ENCODE measurements at places on chromosomes 3 and 15. TPM values are rescaled to one million over a fixed set of nuclear protein-coding genes. Genes with fewer than 3 reads are reported as not detected.
A peak's percentile ranks its signal among the peaks of the same experiment; 100 is the strongest.

Gene GOLGA6D
- polyA plus RNA-seq = not detected

Gene ACP3
- polyA plus RNA-seq = 1.1 TPM

Gene SRP14
- polyA plus RNA-seq = 796 TPM

Gene ABCF3
- 58.6 TPM for polyA plus RNA-seq

Gene WNT7A
- not detected for polyA plus RNA-seq

DNA sequence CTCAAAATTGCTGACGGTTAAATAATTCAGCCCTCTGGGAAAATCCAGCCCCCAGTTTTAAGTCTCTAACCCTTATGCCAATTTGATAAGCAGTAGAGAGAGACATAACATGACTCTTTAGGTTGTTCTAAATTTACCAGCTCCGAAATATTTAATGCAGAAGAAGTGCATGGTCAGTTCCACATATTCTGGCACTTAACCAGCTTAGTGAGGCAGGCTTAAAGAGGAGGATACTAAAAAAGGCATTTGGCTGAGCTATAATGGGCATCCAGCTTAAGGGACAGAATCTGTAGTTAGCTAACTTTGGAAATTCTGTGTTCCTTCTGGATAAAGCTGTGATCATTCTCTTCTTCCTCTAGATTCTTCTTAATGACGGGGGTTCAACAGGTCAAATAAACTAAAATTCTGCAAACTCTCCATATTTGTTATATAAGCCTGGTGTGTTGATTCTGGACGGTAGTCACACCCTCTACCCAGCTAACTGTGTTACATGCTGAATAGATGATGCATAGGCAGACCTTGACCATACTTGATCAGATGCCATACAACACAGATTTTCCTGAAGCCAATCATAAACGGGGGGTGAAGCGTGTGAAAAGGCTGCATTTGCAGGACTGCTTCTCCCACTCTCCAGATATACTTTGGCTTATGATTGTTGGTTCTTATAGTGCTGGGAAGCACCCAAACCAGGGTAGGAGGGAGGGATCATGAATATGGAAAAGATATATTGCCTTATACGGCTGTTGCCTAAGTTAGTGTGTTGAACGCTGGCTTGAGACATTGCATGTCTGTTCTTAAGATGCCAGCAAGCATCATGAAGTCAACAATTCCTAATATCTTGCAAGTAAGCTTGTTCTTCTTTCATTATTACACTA lies 118.4 kb downstream of the FGF12 start:
- no peaks in the 10 kb centered on the region for H3K4me1 ChIP-seq
- no peak for DNase-seq
- no peaks in the 10 kb centered on the region for H3K27me3 ChIP-seq
- H3K4me3 ChIP-seq = no peak overlapping the region

GRCh38 chr3:79170021-79170420 lies 597.8 kb downstream of the ROBO1 start:
- no peak for DNase-seq
- no peak overlapping the region for H3K27ac ChIP-seq
- H3K36me3 ChIP-seq = no peaks in the 10 kb centered on the region
- H3K27me3 ChIP-seq = no peaks in the 10 kb centered on the region
- peaks cover 19% of the 10 kb centered on the region for H3K4me1 ChIP-seq

DNA sequence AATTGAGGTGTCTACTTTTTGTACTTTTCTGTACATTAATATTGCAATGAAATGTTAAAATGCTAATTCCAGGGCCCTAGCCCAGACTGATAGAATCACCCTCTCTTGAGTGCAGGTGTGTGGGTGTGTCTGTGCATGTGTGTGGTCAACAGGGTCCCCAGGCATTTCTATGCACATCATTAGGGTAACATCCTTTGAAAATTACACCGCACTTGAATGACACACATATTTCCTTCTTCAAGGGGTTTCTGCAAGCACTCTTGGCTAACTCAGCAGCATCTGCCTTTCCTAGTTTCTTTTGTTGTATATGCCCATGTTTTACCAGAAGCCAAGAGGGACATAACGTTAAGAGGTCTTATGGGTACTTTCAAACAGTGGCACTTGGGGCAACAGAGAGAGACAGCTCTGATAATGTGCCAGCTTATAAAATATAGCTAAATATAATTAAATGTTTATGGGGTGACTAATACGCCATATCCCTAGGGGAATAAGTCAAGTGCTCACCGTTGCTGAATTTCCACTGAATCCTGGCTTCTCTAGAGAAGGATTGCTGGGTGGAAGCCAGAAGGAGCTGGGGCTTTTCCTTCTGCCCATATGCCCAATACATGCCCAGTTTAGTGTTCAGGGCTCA lies 54.5 kb upstream of the LRIG1 start:
- H3K27me3 ChIP-seq = no peaks in the 10 kb centered on the region
- DNase-seq = peak; percentile 11
- no peaks in the 10 kb centered on the region for H3K36me3 ChIP-seq
- no peaks in the 10 kb centered on the region for H3K4me1 ChIP-seq

DNA sequence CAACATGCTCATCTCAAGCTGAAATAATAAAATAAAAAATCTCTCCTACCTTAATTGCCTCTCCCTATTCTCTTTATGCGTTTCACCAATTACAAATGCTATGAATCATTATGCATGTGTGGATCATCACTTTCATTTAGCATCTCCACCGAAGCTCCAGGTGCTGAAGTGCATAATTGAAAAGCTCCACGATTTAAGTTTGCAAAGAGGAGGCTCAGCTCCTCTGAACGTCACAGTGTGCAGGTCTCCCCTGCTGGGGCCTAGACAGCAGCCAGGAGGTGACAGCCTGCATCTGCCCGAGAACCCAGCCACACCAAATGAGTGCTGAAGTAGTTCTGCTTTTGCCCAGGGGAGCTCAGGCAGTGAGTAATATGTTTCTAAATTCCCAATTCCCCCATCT lies 60.5 kb upstream of the GLCE start:
- no peak for DNase-seq
- no peaks in the 10 kb centered on the region for H3K4me1 ChIP-seq
- no peak overlapping the region for H3K27ac ChIP-seq
- H3K36me3 ChIP-seq = no peaks in the 10 kb centered on the region
- peaks cover 34% of the 10 kb centered on the region for H3K27me3 ChIP-seq

DNA sequence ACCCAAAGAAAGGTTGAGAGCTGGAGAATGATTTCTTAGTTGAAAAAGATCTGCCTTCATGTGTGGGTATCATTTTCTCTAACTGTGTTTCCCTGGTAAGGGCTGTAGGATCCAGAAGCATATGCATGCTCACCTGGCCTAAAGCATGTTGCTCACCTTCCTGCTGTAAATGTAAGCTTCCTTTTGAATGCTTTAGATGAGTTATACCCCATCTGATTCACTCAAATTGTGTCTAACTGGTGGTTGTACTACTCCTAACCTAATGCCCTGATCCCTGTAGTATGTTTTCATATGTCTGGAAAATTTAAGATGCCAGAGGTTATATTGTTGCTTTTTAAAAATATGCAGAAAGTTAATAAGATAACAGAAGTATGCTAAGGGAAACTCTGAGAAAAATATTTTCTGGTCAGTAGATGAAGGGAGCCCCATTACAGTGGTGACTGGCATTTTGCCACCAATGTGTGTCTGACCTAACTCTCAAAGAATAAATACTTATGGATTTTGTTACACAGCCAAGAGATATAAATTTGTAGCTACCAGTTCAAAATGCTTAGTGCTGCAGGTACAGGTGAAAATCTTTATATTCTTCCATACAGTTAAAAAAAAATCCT lies 7.7 kb downstream of the FILIP1L start:
- no peaks in the 10 kb centered on the region for H3K27me3 ChIP-seq
- DNase-seq = no peak
- H3K27ac ChIP-seq = no peak overlapping the region

DNA sequence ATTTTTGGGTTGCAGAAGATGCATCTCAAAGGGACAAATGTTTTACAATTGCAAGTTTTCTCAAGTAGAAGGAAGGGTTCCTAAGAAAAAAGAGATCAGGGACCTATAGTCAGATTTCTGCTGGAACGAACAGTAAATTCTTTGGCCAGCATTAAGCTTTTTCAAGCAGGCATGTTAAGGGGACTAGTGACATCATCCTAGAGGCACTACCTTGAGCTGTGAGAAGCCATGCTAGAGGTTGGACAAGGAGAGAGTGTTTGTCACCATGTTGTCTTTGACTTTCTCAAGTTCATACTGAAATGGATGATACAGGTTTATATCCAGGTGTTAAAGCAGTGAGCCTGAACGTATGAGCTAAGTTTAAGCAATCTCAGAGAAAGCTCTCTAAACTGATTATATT lies 85.2 kb upstream of the WDR72 start:
- no peaks in the 10 kb centered on the region for H3K36me3 ChIP-seq
- DNase-seq = no peak
- no peaks in the 10 kb centered on the region for H3K4me1 ChIP-seq
- H3K27ac ChIP-seq = no peak overlapping the region

GRCh38 chr3:44862226-44862637 lies 520 bp downstream of the TMEM42 start:
- H3K4me3 ChIP-seq = peak overlapping the region; percentile 79
- H3K27ac ChIP-seq = peak overlapping the region; percentile 93
- no peak for DNase-seq
- no peaks in the 10 kb centered on the region for H3K27me3 ChIP-seq
- no peaks in the 10 kb centered on the region for H3K36me3 ChIP-seq

GRCh38 chr3:30142946-30143345 lies 463.5 kb upstream of the TGFBR2 start:
- DNase-seq = no peak
- no peak overlapping the region for H3K27ac ChIP-seq
- H3K36me3 ChIP-seq = no peaks in the 10 kb centered on the region
- no peaks in the 10 kb centered on the region for H3K27me3 ChIP-seq
- no peaks in the 10 kb centered on the region for H3K4me1 ChIP-seq

DNA sequence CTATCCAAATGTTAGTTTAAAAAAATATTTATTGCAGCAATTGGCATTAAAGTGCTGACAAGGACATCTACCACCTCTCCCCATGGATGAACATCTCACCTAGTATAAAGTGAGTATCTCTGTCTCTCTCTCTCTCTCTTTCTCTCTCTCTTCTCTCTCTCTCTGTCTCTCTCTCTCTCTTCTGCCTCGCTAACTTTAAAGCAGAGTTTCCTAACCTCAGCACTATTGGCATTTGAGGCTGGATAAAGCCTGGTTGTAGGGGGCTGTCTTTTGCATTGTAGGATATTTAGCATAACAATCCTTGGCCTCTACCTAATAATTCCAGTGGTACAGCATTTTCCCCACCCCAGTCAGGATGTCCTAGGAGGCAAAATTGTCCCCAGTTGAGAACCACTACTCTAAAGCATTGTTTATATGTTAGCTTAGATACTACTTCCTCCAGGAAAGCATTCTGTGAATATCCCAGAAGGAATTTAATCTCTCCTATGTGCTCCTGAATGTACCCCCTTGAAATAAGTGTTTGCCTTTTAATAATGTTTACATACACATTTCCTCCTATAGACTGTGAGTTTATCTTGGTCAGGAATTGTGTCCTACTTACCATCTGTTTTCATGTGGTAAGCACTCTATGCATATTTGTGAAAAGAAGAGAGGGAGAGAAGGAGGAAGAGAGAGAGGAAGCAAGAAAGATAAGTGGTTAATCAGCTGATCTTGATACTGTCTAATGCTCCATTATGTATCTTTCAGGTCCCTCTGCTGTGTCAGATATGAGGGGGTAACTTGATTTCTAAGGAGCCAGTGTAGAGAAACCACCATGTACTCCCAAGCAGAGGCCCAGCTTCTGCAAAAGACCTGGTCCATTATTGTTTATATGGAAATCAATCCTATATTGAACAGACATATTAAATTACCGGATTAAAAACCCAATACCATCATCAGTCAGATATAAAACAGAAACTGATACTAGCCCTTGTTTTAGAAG lies 346.6 kb downstream of the RBMS3 start:
- no peak for DNase-seq
- no peaks in the 10 kb centered on the region for H3K36me3 ChIP-seq
- no peak overlapping the region for H3K4me3 ChIP-seq
- no peak overlapping the region for H3K27ac ChIP-seq
- H3K4me1 ChIP-seq = no peaks in the 10 kb centered on the region
- no peaks in the 10 kb centered on the region for H3K27me3 ChIP-seq

GRCh38 chr3:189334064-189334920 lies 162.5 kb downstream of the TPRG1 start:
- H3K36me3 ChIP-seq = no peaks in the 10 kb centered on the region
- H3K4me1 ChIP-seq = no peaks in the 10 kb centered on the region
- no peak overlapping the region for H3K4me3 ChIP-seq

GRCh38 chr3:21562243-21562642 lies 188.8 kb downstream of the ZNF385D start:
- peak; percentile 34 for DNase-seq
- no peaks in the 10 kb centered on the region for H3K4me1 ChIP-seq
- no peak overlapping the region for H3K4me3 ChIP-seq
- H3K27ac ChIP-seq = no peak overlapping the region

- no peaks in the 10 kb centered on the region for H3K4me1 ChIP-seq
- no peak overlapping the region for H3K4me3 ChIP-seq
- no peak overlapping the region for H3K27ac ChIP-seq
These were observed 131.6 kb downstream of the AQP9 start for GRCh38 chr15:58269455-58270414.

GRCh38 chr15:45338417-45338816 lies 39.9 kb downstream of the GATM start:
- H3K4me3 ChIP-seq = no peak overlapping the region
- no peaks in the 10 kb centered on the region for H3K4me1 ChIP-seq
- no peak for DNase-seq
- no peaks in the 10 kb centered on the region for H3K36me3 ChIP-seq
- H3K27me3 ChIP-seq = no peaks in the 10 kb centered on the region

GRCh38 chr15:41881920-41882688 lies 11.7 kb downstream of the SPTBN5 start:
- no peak for DNase-seq
- no peaks in the 10 kb centered on the region for H3K36me3 ChIP-seq
- H3K4me1 ChIP-seq = no peaks in the 10 kb centered on the region

DNA sequence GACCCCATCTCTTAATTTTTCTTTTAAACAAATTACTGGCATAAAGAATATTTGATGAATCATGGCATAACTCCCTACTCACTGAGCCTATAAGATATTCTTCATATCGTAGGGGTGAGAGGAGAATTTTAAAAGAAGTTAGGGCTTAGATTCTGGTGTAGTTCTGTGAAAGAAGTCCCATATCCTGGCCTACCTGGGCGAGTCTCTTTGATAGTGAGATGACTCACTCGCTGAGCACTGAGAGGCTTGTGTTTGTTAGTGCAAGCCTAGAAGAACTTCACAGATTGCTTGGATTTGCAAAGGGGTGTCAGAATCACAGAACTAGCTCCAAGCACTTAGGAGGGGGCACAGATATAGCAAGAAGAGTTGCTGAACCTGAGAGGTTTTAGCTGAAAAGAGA lies 133.8 kb upstream of the TMC3 start:
- H3K4me3 ChIP-seq = no peak overlapping the region
- H3K27me3 ChIP-seq = no peaks in the 10 kb centered on the region
- no peak overlapping the region for H3K27ac ChIP-seq
- no peaks in the 10 kb centered on the region for H3K36me3 ChIP-seq

GRCh38 chr3:155785662-155786295 lies 20.3 kb downstream of the C3orf33 start:
- DNase-seq = no peak
- no peaks in the 10 kb centered on the region for H3K27me3 ChIP-seq
- H3K4me1 ChIP-seq = no peaks in the 10 kb centered on the region
- no peak overlapping the region for H3K4me3 ChIP-seq

- no peak overlapping the region for H3K4me3 ChIP-seq
- DNase-seq = no peak
- no peaks in the 10 kb centered on the region for H3K27me3 ChIP-seq
- peaks cover 5% of the 10 kb centered on the region for H3K4me1 ChIP-seq
- H3K36me3 ChIP-seq = no peaks in the 10 kb centered on the region
- no peak overlapping the region for H3K27ac ChIP-seq
These were observed 4.9 kb upstream of the TBC1D5 start for GRCh38 chr3:17747174-17747889.

Data from GM23248 (cell line).